ENCODE measurements at places on chromosomes 13 and 19.
A peak's percentile ranks its signal among the peaks of the same experiment; 100 is the strongest.

DNA sequence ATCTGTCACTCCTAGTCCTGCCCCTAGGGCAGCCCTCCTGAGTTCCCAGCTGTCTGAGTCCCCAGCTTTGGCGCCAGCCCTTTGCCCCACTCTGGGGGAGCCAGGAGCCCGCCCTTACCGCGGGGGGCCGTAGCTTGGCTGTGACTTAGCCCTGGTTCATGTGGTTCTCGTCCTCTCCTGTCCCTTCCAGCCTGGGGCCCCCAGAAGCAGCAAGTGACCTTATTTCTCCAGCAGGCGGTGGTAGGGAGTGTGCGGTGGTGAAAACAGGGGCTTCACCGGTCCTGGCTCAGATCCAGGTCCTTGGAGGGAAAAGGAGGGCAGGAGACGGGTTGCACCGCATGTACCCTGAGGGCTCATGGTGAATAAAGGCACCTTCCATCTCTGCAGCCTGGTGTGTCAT lies 7.9 kb downstream of the GIPC3 start:
- no peak for DNase-seq

- DNase-seq: no peak
These were observed 209.3 kb downstream of the PCCA start for GRCh38 chr13:100298116-100298681.

DNA sequence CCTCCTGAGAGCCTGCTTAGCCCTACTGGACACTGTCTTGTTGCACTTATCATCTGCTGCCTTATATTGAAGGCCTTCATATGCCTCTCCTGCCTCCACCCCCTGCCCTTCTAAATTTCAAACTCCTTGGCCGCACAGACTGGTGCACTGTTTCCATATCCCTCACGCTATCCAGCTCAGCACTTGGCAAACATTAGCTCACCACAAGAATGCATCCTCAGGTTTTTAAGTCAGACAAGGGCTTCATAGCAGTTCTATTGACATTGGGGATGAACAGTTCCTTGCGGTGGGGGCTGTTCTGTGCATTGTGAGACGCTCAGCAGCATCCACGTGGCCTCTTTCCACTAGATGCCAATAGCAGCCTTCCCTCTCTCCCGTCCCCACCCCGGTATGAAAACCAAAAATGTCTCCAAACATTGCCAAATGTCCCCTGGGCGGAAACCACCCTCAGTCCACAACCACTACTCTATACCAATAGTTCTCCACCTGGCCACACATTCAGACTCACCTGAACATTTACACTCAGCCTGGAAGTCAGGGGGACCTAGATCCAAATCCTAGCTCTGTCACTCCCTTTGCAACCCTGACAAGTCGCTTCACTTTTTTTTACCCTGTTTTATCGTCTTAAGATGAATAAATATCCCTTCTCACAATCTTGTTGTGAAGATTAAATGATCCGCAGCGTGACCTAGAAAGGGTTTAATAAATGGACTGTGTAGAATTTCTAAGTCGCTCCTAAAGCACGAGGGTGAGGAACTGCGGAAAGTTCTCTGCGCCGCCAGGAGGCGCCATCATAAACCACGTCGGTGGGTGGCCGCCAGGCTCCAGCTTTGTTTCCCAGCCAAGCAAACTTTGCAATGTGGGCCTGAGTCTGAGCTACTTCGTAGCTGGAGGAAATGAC lies 3.6 kb upstream of the CEACAM3 start:
- DNase-seq: peak; percentile 39

DNA sequence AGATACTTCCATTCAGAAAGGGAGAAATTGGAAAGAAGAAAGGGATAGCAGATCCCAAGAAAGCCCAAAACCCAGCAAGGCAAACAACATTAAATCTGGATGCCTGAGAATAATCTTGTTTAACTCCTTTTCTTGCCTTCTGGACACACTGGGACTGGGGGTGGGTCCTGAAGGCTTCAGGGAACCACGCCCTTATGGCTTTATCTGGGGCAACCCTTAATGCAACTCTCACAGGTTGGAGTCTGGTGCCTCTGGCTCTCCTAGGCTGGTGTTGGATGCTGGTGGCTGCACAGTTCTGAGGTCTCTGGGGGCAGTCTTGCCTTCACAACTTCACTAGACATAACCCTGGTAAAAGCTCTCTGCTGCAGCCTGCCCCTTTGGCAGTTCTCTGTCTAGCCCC lies 27.9 kb downstream of the PAN3 start:
- no peak for DNase-seq

- no peak for DNase-seq
These were observed 68.3 kb upstream of the MYO16 start for GRCh38 chr13:108561149-108561548.

GRCh38 chr13:48121733-48122132 lies 26.8 kb upstream of the MED4 start:
- no peak for DNase-seq

DNA sequence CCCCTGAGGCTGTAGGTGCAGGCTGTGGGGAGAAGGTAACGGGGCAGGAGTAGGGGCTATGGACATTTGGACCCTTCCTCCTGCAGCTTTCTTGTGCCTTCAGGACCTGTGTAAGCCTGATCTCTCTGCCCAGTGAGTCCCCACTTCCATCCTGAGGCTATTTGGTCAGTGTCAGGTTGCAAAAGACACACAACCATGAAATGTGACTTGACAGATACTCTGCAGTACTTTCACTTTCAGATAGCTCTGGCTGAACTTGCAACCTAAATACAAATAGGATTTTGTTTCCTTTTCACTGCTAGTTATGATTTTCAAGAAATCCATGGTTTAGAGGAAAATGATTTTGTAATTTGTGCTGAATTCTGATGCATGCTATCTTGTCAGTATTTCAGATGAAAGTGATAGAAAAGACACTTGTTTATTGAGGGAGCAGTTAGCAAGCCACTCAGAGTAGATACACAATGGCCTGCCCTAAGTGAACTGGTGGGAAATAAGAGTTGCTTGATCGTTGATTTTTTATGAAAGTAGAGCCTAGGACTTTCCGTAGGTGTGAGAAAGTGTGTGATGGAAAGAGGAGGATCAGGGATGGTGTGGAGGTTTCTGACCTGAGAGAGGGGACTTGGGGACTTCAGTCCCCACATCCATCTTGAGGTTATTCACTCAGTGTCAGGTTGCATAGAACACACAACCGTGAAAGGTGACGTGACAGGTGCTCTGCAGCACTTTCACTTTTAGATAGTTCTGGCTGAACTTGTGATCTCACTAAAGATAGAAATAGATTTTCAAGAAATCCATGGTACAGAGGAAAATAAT lies 18.1 kb upstream of the EID2 start:
- DNase-seq: peak; percentile 19

DNA sequence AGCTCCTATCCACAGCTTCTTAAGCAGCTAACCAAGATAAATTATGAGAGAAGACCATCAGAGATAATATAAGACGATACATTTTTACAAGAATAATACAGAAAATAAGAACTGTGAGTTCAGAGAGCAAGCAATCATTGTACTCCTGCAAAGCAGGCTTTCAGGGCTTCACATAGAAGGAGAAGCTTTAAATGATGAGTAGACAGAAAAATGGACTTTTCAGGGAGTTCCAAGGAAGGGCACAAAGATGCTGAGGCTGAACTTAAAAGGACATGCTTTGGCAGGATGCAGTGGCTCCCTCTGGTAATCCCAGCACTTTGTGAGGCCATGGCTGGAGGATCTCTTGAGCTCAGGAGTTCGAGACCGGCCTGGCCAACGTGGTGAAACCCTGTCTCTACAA lies 159.5 kb downstream of the POU4F1 start:
- DNase-seq: no peak

DNA sequence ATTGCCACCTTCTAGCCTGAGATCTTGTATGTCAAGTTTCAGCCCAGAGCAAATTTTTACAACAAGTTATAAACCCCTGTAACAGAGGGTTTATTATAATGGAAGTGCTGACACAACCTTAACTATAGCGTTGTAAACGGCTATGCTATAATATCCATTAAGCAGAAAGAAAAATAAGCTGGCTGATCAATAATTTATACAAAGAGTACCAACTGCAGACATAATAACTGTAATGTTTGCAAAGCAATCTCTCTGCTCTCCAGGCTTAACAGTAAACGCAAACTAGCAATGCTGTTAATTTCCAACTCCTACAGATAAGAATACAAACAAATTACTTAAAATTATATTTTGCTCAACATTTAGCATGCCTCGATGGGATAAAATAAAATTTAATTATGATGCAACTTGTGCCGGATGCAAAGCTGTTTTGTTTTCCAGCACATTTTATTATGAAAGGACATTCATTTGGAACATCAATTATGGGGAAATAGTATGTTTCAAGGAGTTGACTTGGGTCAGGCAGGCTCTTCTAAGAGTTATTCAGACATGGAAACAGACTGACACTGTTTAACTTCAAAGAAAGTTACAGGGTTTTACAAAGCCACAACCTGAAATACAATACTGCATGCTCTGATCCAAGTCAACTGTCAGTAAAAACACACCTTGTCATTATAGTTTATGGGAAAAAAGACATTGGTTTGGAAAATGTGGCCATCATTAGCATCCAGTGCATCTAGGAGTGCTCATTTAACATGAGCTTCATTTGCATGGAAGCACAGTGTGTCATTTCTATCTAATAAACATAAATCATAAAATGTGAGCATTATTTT lies 6.6 kb upstream of the DACH1 start:
- no peak for DNase-seq

GRCh38 chr13:72839831-72840426 lies 58.0 kb downstream of the PIBF1 start:
- peak; percentile 37 for DNase-seq

DNA sequence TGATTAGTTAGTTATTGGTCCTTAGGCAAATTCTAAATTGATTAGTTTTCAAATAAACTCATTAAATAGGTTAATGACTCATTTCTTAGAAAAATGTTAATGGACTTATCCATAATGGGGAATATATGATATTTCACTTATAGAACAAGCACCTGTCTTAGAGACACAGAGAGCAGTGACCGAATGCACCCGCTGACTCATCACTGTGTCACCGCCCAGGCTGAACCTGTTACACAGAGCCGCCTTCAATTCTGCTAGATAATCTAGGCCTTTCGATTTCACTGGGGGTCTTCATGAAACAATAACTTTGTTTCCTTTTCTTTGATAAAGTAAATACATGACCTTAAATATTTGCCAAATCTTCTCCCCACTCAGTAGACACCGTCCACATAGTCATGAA lies 13.1 kb downstream of the IRS2 start:
- no peak for DNase-seq
